ENCODE measurements at places on chromosomes 1 and 21.

DNA sequence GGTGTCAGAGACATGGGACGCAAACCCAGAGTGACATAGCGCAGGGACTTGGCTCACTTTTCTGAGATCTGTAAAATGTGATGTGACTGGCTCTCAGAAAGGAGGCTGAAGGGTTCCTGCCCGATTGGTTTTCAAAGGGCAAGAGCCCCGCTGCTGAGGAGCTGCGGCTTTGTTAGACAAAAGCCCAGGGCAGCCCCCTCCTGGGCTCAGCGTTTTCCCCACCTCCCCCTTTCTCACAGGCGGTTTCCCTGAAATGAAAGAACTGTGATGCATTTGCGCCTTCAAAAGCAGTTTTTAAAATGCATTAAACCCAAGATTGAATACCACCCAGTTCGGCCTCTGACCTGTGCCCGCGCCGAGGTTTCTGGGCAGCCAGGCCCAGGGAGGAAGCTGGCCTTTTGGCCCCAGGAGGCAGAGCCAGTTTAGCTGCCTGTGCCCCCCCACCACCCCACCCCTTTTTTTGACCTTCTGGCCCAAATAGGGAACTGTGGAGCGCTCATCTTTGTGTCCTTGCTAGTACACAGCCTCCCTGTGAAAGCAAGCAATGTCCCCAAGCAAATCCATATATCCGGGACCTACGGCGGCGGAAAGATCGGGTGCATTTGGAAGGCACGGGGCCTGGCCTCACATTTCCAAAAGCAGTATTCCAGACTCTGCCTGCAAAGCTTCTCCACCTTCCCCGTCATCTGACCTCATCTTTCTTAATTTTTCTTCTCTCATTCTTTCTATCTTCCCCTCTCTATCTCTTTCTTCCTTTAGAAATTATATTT, 28.6 kb downstream of the CD247 start:
- peak; percentile 60 for DNase-seq
- peak overlapping the region; percentile 86 for H3K27ac ChIP-seq
- H3K4me3 ChIP-seq, result peak overlapping the region; percentile 44
- H3K27me3 ChIP-seq, result no peaks in the 10 kb centered on the region
- peaks cover 72% of the 10 kb centered on the region for H3K36me3 ChIP-seq

GRCh38 chr1:248688527-248689298, 13.9 kb downstream of the OR14I1 start:
- no peak for DNase-seq
- H3K4me1 ChIP-seq, result no peaks in the 10 kb centered on the region
- no peaks in the 10 kb centered on the region for H3K36me3 ChIP-seq
- no peaks in the 10 kb centered on the region for H3K27me3 ChIP-seq

- peaks cover 89% of the 10 kb centered on the region for H3K36me3 ChIP-seq
- H3K4me3 ChIP-seq, result peak overlapping the region; percentile 71
- H3K27ac ChIP-seq, result peak overlapping the region; percentile 86
- peaks cover 85% of the 10 kb centered on the region for H3K4me1 ChIP-seq
- DNase-seq, result peak; percentile 88
- H3K27me3 ChIP-seq, result no peaks in the 10 kb centered on the region
Observed at GRCh38 chr1:154342836-154343472, 17.6 kb downstream of the ATP8B2 start.

GRCh38 chr1:198639671-198640143, 867 bp downstream of the PTPRC start:
- peaks cover 41% of the 10 kb centered on the region for H3K36me3 ChIP-seq
- DNase-seq, result no peak
- peaks cover 46% of the 10 kb centered on the region for H3K4me1 ChIP-seq
- peak overlapping the region; percentile 92 for H3K4me3 ChIP-seq

DNA sequence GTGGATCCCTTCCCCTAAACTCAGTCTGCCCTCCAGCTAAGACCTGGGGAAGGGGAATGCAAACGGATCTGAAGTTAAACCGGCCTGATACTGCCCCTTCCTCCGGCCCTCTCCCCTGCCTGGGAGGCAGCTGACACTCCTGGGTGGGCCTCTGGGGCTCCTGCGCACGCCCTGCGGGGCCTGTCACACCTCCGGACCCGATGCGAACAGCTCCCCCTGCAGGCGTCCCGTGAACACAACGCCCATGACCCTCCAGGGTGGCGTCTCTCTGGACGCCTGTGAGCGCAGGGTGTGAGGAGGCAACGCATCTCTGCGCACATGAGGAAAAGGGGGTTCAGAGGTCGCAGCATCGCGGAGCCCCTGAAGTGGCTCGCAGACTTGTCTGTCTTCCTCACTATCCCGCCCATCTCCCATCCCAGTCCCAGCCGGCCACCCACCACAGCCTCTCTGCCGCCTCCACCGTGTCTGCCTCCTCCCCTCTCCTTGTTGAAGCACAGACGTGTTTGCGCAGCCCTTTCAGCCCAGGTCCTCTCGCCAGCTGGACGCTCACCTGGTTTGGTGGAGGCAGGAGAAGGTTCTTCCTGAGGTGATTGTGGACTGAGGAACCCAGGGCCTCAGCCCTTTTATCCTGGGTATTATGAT, 421 bp upstream of the LCE3A start:
- no peak for DNase-seq
- H3K36me3 ChIP-seq, result no peaks in the 10 kb centered on the region
- peaks cover 28% of the 10 kb centered on the region for H3K27me3 ChIP-seq
- H3K27ac ChIP-seq, result no peak overlapping the region

- peaks cover 40% of the 10 kb centered on the region for H3K27me3 ChIP-seq
- H3K4me1 ChIP-seq, result no peaks in the 10 kb centered on the region
- H3K27ac ChIP-seq, result no peak overlapping the region
- DNase-seq, result no peak
- no peaks in the 10 kb centered on the region for H3K36me3 ChIP-seq
Observed at GRCh38 chr1:41354956-41355355, 6.3 kb upstream of the FOXO6 start.

DNA sequence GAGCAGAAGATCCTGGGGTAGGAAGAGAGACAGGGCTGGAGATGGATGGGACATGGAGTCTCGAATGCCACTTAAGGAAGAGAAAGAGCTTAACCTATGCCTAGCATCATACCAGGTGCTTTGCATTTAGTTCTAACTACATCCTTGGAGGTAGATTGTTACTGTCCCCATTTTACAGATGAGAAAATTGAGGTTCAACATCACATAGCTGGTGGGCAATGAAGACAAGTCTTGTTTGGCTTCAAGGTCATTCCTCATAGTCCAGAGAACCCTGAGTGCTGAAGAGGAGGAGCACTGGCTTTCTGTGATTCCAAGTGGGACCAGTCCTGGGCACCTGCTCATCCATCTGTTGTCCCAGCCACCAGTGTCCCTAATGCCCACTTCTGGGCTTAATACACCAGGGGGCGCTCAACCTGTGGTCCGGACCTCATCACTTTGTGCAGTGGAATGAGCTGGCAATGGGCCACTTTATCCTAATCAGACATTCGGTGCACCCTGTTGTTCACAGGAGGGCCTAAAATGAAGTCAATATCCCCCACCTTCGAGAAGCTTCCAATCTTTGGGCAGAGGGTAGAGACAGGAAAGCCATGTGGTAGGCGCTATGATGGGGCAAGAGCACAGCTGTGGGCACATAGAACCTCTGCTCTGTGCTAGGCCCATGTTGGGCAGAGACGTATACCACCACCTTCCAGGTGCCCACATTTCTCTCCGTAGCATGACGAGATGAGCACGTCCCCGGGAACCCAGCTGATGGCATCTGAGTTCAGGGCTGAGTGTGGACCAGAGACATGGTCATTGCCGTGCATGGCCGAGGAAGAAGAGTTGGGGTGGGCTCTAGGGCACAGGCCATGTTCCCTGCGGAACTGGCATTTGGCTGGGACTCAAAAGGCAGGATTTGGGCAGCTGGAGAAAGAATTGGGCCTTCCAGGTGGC, 9.2 kb downstream of the RPS6KA1 start:
- peaks cover 94% of the 10 kb centered on the region for H3K4me1 ChIP-seq
- DNase-seq, result peak; percentile 54
- peak overlapping the region; percentile 75 for H3K27ac ChIP-seq
- no peaks in the 10 kb centered on the region for H3K27me3 ChIP-seq

DNA sequence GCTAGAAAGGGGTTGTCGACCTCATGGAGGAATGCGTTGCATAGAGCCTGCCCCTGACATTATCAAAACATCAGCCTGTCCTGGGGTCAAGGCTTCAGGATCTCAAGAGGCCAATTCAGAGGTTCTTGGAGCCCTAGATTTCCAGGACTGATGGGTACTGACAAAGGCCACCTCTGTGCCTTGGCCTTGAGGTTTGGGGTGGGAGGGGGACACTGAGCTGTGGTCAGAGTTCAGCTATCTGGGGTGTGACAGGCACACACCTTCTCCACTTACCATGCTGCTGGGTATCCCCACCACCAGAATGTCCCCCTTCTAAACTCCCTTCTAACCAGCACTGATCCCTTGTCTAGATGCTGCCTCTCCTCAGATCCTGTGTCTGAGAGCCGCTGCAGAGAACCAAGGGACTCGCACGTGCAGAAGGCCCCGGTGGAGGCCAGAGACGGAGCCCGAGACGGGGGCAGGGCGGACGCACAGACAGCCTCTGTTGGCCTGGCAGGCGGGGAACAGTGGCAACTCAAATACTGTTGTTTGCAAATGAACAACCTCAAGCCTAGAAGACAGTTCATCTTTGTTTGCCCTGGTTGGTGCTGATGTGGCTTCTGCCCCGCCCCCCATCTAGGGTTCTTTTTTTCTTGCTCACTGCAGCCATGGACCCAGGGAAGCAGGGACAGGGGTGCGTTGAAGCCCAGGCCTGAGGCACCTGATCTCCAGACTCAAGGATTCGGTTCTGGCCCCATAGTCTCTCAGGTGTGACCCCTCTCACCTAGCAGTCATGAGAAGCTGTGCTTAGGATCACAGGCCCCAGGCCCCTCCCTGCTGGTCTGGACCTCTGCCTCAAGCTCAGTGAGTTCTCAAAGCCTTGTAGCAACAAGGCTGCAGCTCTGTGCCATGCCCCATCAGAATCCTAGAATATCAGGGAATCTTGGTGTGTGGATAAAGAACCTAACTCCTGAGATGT, 28.1 kb upstream of the CSF1 start:
- H3K4me1 ChIP-seq, result peaks cover 3% of the 10 kb centered on the region
- H3K27ac ChIP-seq, result no peak overlapping the region
- no peak for DNase-seq
- peaks cover 24% of the 10 kb centered on the region for H3K27me3 ChIP-seq
- H3K36me3 ChIP-seq, result no peaks in the 10 kb centered on the region

DNA sequence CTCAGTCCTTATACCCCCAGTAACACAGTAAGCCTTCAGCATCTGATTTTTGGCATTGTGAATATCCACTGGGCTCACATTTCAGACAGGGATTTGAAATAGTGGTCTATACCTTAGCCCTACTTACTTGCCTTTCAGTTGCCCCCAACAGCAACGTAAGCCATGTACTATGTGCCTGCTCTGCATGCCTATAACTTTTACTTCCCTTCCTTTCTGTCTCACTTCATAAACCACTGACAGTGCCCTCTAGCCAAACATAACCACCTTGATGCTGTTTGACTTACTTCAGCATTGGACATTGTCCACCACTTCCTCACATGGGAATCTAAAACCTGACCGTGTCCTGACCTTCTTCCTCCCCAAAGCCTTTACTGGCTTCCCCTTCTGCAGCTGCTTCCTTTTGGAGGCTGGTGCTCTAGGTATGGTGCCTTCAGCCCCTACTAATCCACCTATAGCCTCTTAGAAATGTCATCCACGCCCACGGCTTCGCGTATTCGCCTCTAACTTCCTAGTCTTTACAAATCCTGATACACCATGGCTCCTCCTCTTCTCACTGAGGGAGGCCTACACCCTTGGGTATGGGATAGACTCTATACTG, 3.6 kb upstream of the ZNF672 start:
- peaks cover 6% of the 10 kb centered on the region for H3K4me1 ChIP-seq
- no peak for DNase-seq
- peaks cover 4% of the 10 kb centered on the region for H3K36me3 ChIP-seq
- H3K4me3 ChIP-seq, result no peak overlapping the region
- H3K27ac ChIP-seq, result no peak overlapping the region

DNA sequence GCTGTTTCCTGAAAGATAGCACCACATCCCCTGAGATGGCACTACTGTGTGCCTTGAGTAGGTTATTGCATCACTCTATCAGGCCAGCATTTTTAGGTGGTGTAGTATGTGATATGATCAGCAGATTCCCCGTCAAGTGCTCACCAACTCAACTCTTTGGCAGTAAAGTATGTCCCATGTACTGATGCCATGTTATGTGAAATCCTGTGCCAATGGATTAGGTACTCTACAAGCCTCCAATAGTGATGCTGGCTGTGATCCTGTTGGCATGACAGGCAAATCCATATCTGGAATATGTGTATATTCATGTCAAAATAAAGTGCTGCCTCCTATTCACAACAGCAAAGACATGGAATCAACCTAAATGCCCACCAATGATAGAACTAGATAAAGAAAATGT, 137.2 kb upstream of the CAMK1G start:
- H3K36me3 ChIP-seq, result no peaks in the 10 kb centered on the region
- H3K4me1 ChIP-seq, result no peaks in the 10 kb centered on the region
- H3K27me3 ChIP-seq, result peaks cover 3% of the 10 kb centered on the region
- no peak overlapping the region for H3K4me3 ChIP-seq
- H3K27ac ChIP-seq, result no peak overlapping the region

DNA sequence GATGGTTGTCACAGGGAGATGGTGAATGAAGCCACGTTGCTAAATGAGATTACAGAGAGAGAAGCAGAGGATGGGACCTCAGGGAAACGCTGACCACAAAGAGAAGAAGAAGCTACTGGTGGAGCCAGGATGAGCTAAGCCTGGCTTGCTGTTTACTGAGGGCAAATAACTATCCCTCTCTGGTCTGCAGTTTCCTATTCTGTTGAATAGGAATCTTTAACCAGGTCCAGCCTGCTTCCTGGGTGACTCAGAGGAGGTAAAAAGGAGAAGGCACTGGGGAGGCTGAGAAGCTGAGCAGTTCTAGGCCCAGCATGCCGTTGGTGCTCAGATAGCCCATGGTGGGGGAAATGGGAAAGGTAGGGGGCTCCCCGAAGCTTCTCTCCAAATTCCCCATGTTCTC, 29.6 kb downstream of the DMBX1 start:
- peaks cover 13% of the 10 kb centered on the region for H3K4me1 ChIP-seq
- no peak overlapping the region for H3K27ac ChIP-seq
- no peak overlapping the region for H3K4me3 ChIP-seq
- H3K27me3 ChIP-seq, result peaks cover 78% of the 10 kb centered on the region
- no peaks in the 10 kb centered on the region for H3K36me3 ChIP-seq

- H3K27ac ChIP-seq, result no peak overlapping the region
- peaks cover 3% of the 10 kb centered on the region for H3K27me3 ChIP-seq
- no peak for DNase-seq
- H3K4me1 ChIP-seq, result no peaks in the 10 kb centered on the region
Observed at GRCh38 chr21:33732038-33732437, 89.7 kb downstream of the ITSN1 start.

GRCh38 chr1:36204347-36204909, 19.8 kb upstream of the THRAP3 start:
- H3K36me3 ChIP-seq, result no peaks in the 10 kb centered on the region
- H3K4me1 ChIP-seq, result peaks cover 4% of the 10 kb centered on the region
- no peak for DNase-seq
- no peak overlapping the region for H3K4me3 ChIP-seq
- H3K27me3 ChIP-seq, result peaks cover 16% of the 10 kb centered on the region
- H3K27ac ChIP-seq, result no peak overlapping the region

DNA sequence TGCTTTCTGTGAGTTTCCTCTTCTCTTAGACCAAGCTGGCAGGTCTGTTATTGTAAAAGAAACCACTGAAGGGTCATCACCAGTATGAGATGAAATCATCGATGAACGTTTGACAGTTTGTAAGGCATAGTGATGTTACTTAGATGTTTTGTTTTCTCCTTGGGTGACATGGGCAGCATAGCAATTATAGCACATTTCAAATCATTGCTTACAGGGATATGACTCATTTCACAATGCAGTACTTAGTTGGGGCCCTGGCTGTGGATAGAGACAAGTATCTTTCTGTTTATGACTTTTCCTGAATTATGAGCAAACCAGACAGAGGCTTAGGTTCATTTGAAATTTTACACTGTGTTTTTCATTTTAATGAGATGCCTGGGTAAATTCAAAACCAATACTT, 313.0 kb downstream of the RWDD3 start:
- no peaks in the 10 kb centered on the region for H3K27me3 ChIP-seq
- H3K36me3 ChIP-seq, result no peaks in the 10 kb centered on the region
- H3K27ac ChIP-seq, result no peak overlapping the region
- H3K4me1 ChIP-seq, result no peaks in the 10 kb centered on the region
